ENCODE measurements at places on chromosomes 11 and 22.

GRCh38 chr11:114426280-114426679 is 13.0 kb upstream of the REXO2 start:
- no peak for DNase-seq

- DNase-seq: peak; percentile 32
Measured at GRCh38 chr11:121318848-121319834, 26.6 kb downstream of the SC5D start.

- DNase-seq: no peak
Measured at GRCh38 chr11:133235381-133235780, 296.9 kb downstream of the OPCML start.

- DNase-seq: no peak
Measured at GRCh38 chr11:46207270-46207669, 70.2 kb upstream of the CREB3L1 start.

DNA sequence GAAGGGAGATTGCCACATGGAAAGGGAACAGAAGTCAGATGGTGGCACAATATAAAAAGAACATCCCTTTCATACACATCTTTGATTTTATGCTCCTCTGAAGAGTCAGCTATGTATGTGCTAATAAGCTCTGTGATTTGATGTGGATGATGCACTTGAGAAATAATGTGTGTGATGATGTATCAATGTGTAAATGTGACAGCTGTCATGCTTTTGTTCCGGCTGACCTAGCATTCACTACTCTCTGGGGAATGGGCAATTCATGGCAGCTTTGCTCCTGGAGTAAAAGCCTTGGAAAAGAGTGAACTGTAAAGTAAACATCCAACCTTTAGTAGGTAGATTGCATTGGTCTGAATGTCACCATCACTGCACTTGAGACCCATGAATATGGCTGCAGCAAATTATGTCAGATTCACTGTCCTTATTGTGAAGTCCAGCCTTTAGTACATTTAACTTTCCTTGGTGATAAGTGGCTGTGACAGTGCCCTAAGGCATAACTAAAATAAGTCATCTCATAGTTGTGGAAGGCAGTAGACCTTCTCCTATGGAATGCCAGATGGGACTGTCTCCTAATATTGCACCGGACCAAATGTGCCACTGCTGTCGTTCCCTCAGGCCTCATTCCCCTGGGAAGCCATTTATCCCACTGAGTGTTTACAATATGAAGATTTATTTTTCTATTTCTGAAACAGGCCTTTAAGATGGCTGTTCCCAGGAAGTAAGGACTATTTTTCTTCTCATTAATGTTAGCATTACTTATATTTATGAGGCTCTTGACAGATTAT is 178.2 kb upstream of the CCDC90B start:
- DNase-seq: no peak

- DNase-seq: no peak
Measured at GRCh38 chr11:80773919-80774318, 1333.1 kb upstream of the TENM4 start.

- DNase-seq: no peak
Measured at GRCh38 chr22:49903322-49904039, 14.8 kb downstream of the ALG12 start.

DNA sequence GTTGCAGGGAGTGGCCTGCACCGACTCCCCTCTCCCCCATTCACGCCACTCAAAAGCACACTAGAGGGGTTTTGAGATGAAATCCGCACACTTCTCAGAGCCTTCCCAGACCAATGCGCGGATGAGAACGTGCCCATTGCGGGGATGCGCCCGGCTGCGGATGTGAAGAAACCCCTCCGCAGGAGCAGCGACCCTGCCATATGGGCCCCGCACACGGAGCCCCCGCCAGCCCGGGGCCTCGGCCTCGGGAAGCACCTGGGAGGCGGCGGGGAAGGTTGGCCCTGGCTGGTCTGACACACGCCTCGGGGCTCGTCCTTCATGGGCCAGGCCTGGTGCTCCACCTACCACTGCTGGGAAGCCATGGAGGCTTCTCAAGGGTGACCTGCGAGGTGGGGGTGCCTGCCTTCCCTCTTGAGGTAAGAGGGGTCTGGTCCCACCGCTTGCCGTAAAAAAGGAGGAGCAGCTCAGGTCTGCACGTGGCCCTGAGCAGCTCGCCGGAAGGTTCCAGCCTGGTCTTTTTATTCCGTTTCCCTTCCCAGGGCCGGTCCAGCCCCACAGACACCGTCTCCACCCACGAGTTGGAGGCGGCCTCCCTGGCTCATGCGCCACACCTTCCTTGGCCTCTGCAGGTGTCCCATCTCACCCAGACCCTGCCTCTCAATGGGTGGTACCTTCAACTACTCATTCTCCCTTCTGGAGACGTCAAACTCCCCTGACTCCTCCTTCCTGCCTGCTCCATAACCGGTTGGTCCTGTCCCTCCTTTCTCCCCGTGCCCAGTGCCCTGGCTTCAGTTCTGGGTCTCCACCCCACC is 39.4 kb downstream of the TRMU start:
- no peak for DNase-seq

GRCh38 chr11:78840200-78840599 is 265.5 kb upstream of the NARS2 start:
- DNase-seq: no peak

GRCh38 chr11:92227230-92227814 is 2.7 kb downstream of the FAT3 start:
- DNase-seq: no peak

- peak; percentile 96 for DNase-seq
Measured at GRCh38 chr11:69640995-69641581, at the start of gene CCND1. TSS of gene CCND1 (plus strand) at chr11:69641156. CDS start at chr11:69641314, 158 bp downstream.

DNA sequence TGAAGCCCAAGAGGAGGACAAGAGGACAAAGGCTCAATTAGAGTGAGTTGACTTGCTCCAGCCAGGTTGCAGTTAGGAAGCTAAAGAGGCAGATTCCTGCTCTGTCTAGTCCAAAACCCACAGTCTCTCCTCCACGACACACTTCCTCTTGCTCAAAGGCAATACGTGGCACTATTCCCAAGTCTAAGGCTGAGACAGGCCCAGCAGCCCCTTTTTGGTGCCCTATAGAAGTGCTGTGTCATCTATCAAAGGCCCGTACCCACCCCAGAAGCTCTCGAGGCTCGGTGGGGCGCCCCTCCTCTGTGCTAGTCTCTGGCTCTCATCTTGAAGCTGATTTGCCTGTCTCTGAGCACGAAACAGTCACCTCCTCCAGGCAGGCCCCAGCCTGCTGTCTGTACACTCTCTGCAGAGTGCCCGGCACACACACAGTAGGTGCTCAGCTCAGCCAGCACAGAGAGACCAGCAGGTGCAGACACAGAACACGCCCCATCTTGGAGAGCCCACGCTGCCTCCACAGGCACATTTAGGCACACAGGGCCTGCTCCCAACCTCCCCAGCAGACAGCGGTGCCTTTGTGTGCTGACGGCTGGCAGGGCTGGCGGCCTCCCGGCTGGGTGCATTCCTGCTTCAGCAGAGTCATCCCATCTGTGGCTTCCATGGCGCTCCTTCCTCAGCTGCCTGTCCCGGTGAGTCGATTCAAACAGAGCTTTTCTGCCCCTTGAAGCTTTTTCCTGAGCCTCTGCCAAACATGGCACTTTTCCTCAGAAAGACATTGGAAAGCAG is 52.8 kb downstream of the MYH9 start:
- no peak for DNase-seq

GRCh38 chr11:33885338-33886005 is 6.4 kb downstream of the LMO2 start:
- DNase-seq: no peak

DNA sequence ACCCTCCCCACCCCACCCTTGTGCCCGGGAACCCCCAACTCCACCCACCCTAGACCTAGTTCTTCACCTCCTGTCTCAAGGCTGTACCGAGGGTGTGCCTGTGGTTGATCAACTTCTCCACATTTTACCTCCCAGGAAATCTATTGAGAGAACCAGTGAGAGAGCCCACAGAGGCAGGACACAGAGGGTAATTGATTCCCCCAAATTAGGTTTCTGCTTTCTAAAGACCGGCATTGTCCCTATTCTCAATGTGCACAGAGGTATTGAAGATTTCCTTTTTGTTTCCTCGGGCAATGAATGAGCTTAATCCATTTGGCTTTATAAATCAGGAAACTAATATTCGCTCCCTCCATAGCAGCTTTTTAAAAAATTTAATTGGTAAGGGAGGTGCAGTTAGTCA is 6.0 kb upstream of the LMO1 start:
- no peak for DNase-seq

GRCh38 chr11:116641561-116642045 is 131.2 kb downstream of the BUD13 start:
- DNase-seq: no peak

DNA sequence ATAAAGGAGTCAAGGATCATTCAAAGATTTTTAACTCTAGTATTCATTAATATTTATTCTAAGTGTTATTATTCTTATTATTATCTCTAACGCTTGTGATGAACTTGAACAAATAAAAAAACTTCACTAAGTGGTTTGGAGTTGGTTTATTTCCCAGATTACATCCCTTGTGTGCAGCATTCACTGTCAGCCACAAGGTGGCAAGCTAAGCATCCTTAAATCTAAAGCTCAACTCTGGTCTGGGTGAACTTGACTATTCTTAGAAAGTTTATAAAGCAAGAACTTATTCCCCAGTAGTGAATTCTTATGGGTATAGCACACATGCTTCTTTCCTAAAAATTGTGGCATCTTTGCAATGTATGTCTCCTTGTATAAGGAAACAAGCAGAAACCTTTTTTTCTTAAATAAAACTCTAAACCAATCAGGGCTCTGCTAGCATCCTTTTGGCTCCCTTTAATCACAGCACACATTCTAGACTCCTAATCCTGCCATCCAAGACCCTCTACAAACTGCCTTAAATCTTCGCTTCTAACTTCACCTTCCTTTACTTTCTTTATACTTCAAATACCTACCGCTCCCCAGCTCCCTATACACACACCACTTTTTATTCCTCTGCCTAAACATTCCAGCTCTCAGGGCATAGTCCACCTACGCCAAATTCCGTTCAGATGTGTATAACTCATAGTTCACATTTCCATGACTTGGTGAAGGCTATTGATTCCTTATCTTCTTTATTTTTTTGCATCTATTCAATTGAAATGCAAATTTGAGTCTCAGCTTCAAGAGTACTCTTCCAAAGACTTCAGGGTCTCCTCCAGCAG is 1068.8 kb downstream of the DLG2 start:
- DNase-seq: peak; percentile 57

- DNase-seq: peak; percentile 25
Measured at GRCh38 chr22:41028841-41029240, 63.6 kb upstream of the EP300 start.

DNA sequence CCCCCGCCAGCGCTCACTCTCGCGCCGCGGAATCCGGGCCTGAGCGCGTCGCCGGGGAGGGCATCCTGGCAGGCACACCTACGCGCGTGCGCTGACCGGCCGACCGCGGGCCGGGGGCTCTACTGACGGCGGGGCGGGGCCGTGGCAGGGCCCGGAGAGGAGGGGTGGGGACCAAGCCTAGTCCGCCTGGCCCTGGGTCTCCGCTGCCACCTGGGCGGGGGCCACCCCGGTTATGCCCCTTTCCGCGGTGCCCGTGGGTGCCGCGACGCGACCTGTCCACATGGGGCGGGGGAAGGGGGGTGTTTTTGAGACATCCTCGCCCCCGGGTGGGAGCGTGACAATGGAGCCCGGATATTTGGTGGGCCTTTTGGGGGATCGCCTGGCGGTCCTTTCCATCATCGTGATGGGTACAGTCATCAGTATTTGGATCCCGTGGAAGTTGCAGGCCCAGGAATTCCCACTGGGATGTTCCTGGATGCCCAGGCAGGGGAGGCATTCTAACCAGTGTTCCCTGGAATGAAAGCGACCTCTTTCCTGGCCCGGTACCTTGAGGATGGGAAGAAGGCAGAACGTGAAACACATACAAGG is 2.2 kb downstream of the NCAM1 start:
- DNase-seq: no peak

DNA sequence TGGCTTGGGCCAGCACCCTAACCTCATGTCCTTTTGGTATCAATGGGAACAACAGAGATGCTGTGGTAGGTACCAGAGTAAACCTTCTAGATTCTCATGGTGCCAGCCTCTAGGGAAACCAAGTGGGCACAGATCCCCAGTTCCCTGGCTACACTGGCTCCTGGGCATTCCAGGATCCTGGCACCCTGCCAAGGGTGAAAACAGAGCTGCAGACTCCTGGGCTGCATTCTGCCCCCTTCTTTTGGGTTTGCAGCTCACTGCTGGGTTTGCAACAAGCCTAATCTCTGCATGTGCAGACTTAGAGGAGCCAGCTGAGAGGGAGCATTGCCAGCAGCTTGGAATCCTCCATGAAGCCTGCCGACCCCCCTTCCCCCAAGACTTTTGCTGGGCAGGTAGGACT is 30.6 kb downstream of the PRDM11 start:
- DNase-seq: no peak

GRCh38 chr11:17163736-17164135 is 44.0 kb downstream of the PIK3C2A start:
- no peak for DNase-seq

GRCh38 chr11:12390687-12391110 is 13.3 kb downstream of the PARVA start:
- DNase-seq: no peak

GRCh38 chr11:26914968-26915367 is 78.9 kb upstream of the FIBIN start:
- no peak for DNase-seq

GRCh38 chr11:26286472-26287066 is 45.4 kb upstream of the ANO3 start:
- peak; percentile 35 for DNase-seq

GRCh38 chr11:70400643-70401042 is 2.3 kb downstream of the CTTN start:
- no peak for DNase-seq

DNA sequence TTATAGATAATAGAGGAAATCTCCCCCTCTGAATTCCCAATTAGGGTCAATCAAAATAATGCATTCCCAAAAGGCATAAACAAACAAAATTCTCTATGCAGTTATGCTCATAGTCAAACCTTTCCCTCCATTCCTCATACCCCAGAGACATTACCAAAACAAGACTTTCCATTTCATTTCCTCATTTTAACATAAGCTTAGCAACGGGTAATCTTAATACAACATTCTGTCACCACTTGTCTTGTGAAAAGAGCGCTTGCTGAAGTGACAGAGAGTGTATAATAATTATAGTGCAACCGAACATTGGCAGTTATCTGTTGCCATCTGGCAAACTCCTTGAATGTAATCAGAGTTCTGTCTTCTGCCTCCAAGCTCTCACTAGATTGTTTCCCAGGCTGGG is 1.2 kb upstream of the SLN start:
- no peak for DNase-seq

DNA sequence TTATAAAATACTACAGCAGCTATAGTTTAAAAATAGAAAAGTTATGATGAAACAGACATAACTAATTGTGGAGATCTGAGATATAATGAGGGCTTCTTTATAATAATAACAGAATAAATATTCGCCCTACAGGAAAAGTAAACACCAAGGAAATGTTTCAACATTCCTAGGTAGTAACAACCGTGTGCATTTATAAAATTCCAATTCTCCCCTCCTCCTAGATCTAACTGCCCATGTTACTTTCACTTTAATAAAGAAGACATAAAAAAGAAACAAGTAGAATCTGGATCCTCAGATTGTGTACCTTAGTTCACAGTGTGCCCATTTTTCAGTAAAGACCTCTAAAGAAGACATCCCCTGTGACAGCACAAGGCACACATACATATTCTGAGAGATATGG is 57.8 kb upstream of the MN1 start:
- no peak for DNase-seq

Measured in SW 1271 (cell line).